Fibroblast of skin of left quadriceps (primary cell): ENCODE measurements at places on chromosomes 6 and 20.

DNA sequence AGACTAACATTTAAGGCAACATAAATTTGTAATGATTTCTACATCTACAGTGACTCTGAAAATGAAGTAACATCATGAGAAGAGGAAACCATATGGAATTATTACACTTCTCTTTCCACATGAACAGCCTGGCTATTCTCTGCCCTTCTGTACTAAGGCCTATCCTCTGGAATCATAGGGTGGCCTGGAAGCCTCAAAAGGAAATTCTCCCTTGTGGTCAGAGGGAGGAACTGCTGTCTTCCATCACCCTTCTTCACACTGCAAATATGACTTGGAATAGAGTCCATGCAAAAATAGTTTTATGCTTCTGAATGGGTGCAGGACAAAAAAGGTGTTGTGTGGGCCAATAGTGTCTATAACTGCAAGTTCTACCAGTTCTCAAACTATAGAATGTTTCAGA is 44.6 kb upstream of the SH3BGRL2 start:
- no peak for DNase-seq

- peak; percentile 78 for DNase-seq
These were observed 338.9 kb downstream of the ESR1 start for GRCh38 chr6:152146385-152146784.

- no peak for DNase-seq
These were observed 11.1 kb downstream of the REV3L start for GRCh38 chr6:111471958-111472357.

GRCh38 chr20:53971096-53971683 is 99.2 kb downstream of the BCAS1 start:
- no peak for DNase-seq

DNA sequence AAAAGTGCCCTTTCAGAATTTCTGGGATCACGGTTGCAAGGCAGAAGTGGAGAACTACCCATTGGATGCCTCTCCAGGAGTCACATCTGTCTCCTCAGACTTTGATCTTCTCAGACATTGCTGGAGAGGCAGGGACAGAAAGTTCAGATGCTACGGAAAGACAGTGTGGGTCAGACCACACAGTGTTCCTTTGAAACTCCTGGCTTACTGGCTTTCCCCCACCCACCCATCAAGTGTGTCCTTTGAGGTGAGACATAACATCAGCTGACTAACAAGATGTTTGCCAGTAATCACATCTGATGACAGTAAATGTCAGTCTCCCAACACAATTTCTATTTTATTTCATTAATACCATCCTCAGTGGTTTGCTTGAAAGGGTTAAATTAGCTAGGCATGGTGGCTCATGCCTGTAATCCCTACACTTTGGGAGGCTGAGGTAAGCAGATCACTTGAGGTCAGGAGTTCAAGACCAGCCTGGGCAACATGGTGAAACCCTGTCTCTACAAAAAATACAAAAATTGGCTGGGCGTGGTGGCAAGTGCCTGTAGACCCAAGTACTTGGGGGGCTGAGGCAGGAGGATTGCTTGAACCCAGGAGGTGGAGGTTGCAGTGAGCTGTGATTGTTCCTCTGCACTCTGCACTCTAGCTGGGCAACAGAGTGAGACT is 67.2 kb upstream of the SNX9 start:
- DNase-seq: no peak

DNA sequence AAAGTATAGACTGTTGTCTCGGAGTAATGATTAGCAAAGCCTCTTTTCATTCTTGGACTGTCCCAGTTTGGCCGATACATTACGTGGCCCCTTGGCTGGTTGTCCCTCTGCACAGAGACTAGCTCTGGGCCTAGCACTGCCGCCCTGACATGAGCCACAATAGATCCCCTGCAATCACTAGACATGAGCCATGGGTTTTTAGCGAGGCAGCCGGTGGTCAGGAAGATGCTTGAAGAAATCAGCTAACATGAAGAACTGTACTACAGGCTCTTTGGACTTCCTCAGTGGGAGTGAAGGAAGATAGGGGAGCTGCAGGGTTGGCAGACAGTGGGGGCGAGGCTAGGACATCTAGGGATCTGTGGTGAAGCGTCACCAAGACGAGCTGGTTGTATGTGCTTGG is 11.0 kb downstream of the DUSP22 start:
- DNase-seq: no peak

- no peak for DNase-seq
These were observed 492.1 kb upstream of the CHD6 start for GRCh38 chr20:42110301-42110700.

GRCh38 chr20:3819411-3820047 is 818 bp upstream of the AP5S1 start:
- DNase-seq: no peak

- DNase-seq: no peak
These were observed 222.2 kb upstream of the PRSS16 start for GRCh38 chr6:27025351-27025750.

- DNase-seq: no peak
These were observed at the start of gene NFYA for GRCh38 chr6:41072836-41073202. Gene NFYA, plus strand, starts transcription at chr6:41072974. Its CDS starts 6,116 bp downstream, at chr6:41079090.

DNA sequence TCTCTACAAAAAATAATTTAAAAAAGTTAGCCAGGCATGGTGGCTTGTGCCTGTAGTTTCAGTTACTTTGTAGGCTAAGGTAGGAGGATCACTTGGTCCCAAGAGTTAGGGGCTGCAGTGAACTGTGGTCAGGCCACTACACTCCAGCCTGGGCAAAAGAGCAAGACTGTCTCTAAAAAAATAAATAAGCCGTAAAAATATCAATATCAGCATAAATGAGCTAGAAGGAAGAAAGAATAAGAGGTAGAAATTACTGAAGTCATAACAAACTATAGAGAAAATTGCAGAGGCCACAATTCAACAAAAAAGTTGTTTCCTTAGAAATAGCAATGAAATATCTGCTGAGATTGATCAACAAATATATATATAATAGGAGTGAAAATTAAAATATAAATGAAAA is 827.3 kb upstream of the FLRT3 start:
- no peak for DNase-seq

DNA sequence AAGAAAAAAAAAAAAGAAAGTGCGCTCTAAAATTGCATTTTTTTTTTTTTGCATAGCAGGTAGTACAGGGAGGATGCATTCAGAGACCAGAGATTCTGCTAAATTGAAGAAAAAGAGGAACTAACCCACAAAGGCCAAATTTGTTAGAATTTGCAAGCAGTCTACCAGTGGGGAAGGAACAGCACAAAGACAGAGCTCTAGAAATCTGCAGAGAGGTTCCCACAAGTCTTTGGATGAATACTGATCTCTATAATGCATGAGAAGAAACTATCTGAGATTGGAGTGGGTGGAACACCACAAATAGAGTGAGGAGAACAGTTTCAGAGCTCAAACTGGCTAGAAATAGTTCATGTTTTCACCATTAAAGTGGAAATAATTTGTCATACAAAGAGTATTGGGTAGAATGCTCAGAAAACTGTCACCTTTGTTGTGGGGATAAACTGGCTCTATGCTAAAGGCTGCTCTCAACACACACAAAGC is 79.6 kb upstream of the AHI1 start:
- no peak for DNase-seq

GRCh38 chr6:69456086-69456485 is 340.7 kb downstream of the LMBRD1 start:
- DNase-seq: no peak

- DNase-seq: no peak
These were observed 131.2 kb downstream of the PLEKHG1 start for GRCh38 chr6:150730801-150731457.

DNA sequence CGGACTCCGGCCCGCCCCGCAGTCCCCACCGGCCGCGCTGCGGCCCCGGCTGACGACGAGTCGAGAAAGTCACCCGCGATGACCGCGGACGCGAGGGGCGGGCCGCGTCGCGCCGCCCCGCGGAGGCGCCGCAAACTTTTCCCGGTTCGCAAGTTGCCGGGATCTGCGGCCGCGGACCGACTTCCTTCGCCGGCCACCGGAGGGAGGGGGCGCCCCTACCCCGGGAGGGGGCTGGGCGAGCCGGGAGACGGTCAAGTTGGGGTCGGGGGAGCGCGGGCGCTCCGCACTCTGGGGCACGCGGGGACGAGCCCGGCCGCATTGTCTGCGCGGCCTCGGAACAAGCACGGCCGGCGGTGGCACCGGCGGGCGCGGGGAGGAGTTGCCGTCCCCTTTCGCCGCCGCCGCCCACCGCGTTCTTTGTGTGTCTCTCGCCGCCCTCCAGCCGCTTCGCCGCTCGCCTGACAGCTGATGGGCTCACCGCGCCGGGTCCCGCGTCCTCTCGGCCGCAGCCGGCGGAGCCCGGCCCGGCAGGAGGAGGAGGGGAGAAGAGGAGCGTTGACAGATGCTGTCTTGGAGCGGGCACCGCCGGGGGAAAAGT is 131.6 kb downstream of the OGFRL1 start:
- DNase-seq: no peak

DNA sequence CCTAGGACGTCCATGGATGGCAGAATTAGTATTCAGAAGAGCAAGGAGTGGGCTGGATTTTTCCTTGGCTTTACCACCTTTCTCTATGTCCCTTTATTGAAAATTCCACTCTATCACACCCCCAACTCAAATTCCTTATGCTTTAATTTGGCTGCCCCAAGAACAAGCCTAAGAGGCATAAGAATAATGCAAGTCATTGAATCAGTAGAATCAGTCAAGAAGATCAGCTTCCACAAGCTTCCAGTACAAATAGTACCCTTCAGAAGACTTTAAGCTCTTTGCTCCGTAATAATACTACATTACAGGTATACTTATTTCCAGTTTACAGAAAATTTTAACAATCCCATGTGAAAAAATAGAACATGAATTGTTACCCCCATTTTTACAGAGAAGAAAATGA is 51.0 kb upstream of the SNAP25 start:
- DNase-seq: no peak

DNA sequence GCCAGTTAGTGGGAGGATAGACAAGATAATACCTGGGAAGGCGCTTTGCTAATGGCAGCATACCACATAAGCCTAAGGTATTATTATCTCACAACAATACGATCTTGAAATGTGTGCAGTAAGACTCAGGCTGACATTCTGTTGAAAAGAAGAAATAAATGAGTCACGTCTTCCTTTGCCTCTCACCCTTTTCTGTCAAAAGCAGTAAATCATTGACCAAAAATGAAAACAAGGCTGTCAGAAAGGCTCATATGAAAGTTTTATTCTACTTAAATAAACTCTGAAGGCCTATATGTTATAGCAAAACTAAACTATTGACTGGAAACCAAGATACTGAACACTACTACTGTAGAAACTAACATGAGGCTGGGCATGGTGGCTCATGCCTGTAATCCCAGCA is 43.1 kb upstream of the IL20RA start:
- no peak for DNase-seq

DNA sequence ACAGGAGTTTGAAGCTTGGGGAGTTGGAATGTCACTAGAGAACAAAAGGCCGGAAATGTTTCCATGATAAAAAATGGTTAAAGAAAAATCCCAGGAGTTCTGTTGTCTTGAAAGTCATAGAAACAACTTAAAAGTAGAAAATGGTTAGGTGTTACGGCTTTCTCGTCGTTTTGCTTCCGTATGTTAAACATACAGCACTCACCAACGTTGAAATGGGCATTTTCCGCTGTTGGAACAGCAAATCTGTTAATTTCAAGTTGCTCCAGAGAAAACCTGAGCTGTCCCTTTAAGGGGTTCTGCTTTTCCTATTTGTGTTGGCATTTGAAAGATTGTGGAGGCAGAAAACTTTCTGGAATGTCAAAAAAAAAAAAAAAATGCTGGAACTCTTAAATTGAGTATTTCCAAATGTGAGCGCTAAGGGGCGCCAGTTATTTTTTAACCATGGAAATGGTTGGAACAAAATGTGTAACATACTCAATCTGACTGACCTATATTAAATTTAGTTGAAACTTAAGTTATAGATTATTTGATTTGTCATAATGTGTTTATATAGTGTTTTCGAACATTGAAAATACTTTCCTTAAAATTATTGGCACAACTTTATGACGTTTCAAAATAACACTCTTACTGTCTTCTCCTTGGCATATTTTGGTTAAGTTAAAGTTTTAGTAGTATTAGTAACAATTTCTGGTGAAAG is 2.2 kb downstream of the QKI start:
- DNase-seq: peak; percentile 80

DNA sequence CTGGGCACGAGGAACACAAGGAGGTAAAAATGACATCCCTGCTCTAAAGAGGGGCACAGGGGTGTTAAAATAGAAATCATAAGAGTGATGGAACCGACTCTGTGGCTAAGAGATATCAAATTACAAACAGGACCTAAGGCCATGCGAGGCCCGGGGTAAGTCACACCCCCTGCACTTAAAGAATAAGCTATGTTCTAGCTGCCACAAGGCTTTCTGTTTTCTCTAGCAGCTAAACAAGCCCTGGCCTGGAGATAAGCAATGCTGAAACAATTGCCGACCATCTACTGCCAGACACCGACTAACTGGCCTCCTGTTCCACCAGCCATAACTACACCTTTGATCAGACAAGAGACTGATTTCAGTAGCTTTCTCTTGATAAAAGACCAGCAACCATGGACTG is 32.4 kb downstream of the MDGA1 start:
- DNase-seq: no peak

GRCh38 chr6:125835221-125835744 is 44.5 kb downstream of the NCOA7 start:
- peak; percentile 15 for DNase-seq

- no peak for DNase-seq
These were observed 988.2 kb upstream of the MAP3K7 start for GRCh38 chr6:91575032-91575431.

GRCh38 chr6:25352285-25352684 is 73.1 kb downstream of the CARMIL1 start:
- DNase-seq: no peak

DNA sequence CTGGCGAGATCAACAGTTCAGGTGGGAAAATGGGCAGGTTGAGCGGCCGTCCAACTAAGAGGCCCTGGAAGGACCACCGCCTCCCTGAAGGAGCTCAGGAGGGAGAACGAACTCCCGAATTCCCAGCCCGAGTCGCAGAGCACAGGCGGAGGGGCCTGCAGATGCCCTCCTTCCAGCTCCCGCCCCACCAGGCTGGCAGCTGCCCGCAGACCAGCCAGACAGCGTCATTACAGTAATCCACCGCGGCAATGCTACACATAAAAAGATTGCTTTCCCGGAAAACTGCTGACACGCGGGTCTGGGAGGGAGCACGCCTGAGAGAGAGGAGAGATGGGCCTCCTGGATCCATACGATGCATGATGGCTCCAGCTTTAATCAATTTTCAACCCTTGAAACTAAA is 30.5 kb upstream of the SLCO4A1 start:
- no peak for DNase-seq

DNA sequence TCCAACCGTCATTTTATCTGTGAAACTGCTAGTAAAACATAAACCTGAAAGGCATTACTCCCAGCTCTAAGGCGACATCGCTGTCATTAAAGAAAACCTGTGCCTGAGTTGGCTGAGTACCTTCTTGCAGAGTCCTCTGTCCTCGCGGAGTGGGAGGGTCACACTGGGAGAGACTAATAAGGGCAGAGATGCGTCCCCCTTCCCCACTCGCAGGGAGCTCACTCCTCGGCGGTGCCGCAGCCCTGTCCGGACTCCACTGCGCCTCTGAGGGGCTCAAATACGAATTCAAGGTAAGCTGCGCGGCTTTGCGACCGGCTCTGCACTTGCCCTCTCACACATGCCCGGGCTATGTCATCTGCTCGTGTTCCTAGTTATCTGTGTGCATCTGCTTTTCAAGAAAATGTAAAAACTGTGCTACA is at the start of gene COL19A1:
TSS of gene COL19A1 (plus strand) at position 206 of the 419 bp plus-strand sequence. CDS start 13,012 bp downstream, outside the sequence.
- no peak for DNase-seq
